ENCODE measurements at places on chromosomes 2 and 18.

DNA sequence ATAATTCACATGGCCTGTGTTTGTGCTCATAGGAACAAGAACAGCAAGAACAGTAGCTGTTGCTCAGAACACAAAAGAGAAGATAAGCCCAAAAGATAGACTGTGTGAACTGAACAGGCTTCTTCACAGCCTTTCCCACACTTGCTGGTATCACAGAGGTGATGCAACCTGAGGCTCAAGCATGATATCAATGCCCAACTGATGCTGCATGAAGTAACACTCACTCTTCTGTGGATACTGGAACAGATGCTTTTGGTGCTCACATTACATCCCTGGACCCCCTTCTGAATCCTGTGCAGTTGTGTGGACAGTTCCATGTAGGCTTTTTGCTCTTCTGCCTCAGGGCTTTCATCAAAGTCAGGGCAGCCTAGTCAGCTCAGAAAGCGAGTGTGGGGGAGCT is 88.4 kb upstream of the RND3 start:
- DNase-seq, result no peak

DNA sequence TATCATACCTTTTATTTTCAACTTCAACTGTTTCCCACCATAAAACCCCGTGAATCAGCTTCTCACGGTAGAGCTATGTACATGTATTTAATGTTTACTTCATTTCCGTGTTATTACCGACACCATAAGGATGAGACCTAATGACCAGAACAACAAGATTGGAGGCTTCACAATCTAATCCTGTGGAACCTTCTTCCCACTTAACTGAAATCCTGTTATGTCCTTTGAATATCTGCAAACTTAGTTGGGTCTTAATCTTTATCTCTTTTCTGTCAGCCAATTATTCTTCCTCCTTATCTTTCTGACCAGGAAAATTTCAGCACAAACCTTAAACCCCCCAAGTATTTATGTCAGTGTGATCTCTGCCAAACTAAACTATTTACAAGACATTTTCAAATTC is 214.4 kb downstream of the TMX3 start:
- no peak for DNase-seq

GRCh38 chr2:109272461-109272860 is 143.5 kb downstream of the SH3RF3 start:
- no peak for DNase-seq

DNA sequence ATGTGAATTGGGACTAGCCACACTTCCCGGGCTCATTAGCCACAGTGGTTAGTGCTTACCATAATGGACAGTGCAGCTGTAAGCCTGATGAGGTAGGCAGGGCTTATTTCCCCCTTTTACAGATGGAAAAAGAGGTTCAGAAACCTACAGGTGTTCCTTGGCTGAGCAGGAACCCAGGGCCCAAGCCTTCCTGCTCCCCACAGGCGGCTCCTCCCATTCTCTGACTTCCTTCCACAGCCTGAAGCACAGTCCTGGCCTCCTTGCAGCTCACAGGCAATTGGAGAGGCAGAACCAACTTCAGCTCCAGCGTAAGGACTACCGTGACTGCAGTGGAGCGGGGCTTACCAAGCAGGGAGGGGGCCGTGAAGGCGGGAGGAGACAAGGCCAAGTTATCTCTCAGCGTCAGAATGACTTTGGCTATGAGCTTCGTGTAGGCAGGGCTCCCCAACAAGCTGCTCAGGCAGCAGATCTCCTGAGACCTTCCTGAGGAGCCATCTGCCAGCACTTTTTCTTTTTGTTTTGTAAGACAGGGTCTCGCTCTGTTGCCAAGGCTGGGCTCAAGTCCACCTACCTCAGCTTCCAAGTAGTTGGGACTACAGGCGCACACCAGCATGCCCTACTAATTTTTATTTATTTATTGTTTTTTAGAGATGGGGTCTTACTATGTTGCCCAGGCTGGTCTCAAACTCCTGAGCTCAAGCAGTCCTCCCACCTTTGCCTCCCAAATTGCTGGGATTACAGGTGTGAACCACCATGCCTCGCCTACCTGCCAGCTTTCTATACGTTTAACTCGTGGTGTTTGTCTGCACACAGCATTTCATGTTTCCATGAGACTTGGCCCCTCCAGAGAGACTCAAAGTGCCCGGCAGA is 34.2 kb upstream of the NT5DC4 start:
- no peak for DNase-seq

- no peak for DNase-seq
Measured at GRCh38 chr2:108911401-108911800, 77.6 kb downstream of the EDAR start.

GRCh38 chr18:3347286-3347803 is 85.4 kb downstream of the MYL12B start:
- DNase-seq, result no peak

DNA sequence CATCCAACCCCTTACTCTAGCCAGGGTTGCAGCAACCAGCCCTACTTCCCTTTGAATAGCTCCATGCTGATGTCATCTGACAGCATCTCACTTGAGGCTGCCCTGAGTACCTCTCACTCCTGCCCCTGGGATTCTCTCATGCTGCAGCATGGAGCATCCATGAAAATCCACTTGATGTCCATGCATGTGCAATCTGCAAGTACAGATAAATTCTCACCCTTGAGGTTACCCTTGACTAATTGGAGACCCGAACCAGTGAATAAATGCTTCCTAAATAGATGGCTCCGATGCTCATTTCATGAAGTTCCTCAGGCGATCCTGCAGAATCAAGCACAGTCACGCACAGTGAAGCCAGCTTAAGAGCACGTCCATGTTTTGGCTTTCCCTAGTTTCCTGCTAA is 298.3 kb downstream of the RBM43 start:
- no peak for DNase-seq

DNA sequence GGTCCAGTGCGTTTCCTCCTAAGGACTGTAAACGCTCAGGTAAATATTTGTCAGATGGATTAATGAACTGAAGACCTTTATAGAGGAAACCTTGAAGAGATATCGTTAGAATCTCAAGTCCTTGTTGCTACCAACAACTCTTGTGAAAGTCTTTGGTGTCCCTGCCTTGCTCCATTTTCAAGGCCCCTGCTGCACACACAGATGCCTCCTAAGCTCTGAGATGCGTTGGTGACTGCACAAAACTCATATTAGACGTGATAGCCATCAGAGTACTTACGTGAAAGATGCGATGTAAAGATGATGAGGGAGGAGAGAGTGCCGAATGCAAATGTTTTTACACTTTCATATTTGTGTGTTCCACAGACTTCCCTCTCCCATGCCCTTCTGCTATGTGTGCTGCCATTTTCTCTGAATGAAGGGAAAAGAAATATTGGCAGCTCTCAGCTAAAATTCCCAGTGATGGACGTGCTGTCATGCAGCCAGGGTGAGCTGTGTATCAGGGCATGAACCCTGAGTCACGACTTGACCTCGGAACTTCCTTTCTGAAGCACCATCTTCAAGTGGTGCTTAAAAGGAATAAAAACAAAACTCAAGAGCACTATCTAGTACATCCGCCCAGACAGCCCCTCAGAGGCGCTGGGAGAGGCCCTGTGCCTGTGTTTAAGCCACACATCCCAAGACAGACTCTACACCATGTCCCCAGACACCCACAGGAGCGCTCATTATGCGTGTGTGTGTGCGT is 117.4 kb downstream of the FAM210A start:
- DNase-seq, result peak; percentile 66

DNA sequence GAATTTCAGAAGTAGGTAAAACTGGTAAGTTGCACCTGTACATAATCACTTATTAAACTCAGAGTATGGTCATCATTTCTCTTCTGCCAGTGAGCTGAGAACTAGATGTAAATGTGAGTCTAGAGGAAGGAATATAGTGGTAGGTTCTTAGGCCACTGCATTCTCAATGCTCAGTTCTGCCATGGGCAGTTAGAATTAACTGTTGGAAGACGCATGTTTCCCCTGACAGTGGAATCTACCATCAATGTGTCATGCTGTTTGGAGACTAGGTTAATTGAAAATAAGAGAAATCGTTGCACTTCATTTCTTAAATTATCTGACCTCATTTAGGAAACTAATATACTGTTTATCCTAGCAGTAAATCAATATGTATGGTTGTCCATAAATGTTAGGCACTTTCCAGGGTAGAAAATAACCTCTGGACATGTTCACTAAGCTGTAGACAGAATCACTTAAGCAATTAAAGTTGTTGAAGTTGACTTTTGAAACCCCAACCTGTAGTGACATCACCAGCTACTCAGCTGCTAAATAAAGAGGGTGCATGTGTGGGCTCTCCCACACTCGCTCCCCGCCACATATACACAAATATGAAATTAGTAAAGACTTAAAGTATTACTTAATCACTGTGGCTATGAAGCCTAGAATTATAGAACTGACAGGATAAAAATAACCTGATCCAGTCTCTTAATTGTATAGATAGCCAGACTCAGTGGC is 91.5 kb upstream of the NOSTRIN start:
- no peak for DNase-seq
